ENCODE measurements at places on chromosomes 16 and 17. TPM values are rescaled to one million over a fixed set of nuclear protein-coding genes. Genes with fewer than 3 reads are reported as not detected.

GRCh38 chr17:43909537-43910231, 2.3 kb upstream of the MPP2 start:
- peaks cover 18% of the 10 kb centered on the region for H3K4me1 ChIP-seq
- H3K27me3 ChIP-seq: no peaks in the 10 kb centered on the region
- no peak for DNase-seq
- no peak overlapping the region for H3K27ac ChIP-seq

DNA sequence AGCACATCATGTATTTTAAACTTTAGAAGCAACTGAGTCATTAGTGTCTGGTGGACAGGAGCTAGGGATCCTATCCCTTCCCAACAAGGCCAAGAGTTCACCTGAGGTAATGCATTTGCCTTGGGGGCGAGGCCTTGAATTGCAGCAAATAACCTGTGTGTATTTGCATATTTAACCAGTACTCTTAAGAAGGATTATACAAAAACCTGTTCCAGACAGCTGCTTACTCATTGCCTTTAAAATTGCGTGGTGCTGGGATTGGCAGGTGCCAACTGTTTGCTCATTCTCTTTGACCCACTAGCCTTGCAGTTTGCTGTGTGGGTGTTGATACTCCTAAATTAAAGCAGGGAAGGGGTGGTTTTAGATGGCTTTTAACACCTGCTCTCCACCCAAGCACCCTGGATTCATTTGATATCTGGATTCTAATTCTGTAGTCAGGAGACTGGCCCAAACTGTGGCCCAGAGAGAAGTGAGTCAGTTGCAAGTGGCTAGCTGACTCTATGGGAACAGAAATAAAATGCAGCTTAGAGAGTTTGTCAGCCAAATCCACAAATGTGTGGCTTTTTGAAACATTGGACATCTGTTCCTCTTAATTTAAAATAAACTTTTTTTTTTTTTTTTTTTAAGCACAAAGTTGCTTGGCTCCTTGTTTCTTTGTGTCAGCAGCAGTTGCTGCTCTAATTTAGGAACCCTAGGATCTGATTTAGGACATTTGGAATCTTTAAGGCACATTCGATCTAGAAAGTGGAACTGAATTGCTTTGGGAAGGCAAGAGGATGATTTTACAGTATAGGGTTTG, 46.9 kb downstream of the TUBD1 start:
- H3K27me3 ChIP-seq: no peaks in the 10 kb centered on the region
- no peaks in the 10 kb centered on the region for H3K36me3 ChIP-seq
- peak overlapping the region; percentile 78 for H3K27ac ChIP-seq
- peaks cover 30% of the 10 kb centered on the region for H3K4me1 ChIP-seq
- H3K4me3 ChIP-seq: peak overlapping the region; percentile 43

DNA sequence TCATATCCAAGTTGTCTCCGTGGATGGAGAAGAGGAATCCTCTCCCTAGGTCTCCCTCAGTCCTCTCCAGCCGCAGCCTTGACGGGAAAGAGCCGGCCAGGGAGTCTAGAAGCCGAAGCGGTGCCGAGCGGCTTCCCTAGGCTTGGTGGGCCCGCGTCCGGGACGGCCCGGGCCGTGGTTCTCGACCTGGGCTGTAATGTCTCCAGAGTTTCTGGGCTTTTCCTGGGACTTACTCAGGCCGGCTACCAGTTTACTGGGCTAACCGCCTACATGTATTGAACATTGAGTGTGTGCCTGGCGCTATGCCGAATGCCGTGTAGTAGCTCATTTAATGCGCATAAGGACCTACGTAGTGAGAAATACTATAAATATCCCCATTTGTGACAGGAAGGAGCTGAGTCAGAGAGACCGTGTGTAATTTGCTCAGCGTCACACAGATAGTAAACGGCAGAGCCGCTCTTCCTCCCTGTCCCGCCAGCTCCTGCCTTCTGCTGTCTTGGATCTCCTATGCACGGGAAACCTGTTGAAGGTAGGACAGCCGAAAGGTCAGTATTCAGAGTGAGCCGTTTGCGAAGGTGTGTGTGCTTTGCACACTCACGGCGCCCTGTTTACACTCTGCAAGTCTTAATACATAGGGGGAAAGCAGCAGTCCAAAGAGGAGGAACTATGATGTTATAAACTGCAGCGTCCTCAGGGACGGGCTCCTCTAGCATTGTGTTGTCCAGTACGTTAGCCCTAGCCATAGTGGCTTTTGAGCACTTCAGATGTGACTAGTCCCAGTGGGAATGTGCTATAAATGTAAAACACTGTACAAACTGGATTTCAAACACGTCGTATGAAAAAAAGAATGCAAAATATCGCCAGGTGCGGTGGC, 723 bp upstream of the SPAG5 start:
- no peaks in the 10 kb centered on the region for H3K27me3 ChIP-seq
- H3K4me3 ChIP-seq: peak overlapping the region; percentile 88
- peaks cover 5% of the 10 kb centered on the region for H3K4me1 ChIP-seq
- peak overlapping the region; percentile 95 for H3K27ac ChIP-seq

DNA sequence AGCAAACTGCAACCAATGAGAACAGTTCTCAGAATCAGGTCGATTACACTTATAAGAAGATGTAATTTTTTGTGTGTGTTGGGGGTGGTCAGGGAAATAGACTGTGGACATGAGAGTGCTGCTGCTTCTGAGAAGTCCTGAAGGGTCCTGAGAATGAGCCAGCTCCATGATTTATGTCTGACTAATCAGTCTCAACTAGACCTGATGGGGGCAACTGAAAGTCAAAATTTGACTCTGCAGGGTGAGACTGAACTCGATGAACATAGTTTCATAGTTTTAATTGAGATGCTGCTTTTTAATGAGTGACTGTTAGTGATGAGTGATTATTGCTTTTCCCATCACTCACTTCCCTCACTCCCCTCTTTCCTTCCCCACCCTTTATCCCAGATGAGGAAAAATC, 37.3 kb downstream of the SMARCE1 start:
- H3K4me1 ChIP-seq: no peaks in the 10 kb centered on the region
- no peaks in the 10 kb centered on the region for H3K27me3 ChIP-seq
- no peak overlapping the region for H3K27ac ChIP-seq
- no peak overlapping the region for H3K4me3 ChIP-seq
- no peaks in the 10 kb centered on the region for H3K36me3 ChIP-seq

DNA sequence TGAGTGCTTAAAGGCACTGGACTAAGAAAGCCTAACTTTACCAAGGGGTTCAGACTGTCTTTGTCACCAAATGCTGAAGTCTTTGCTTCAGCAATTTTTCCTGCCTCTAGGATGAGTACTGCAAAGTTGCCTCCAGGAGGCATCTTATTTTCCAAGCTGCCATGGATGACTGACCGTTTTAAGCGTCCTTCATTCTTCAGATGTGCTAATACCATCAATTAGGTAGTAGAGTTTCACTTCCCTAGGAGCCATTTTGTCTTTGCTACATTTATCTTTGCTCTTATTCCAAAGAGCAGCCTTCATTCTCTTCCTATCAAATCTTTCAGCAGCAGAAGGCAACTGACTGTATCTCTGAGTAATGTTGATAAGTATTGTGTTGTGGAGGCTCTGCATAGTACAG, 440.1 kb downstream of the CDH13 start:
- H3K36me3 ChIP-seq: no peaks in the 10 kb centered on the region
- no peak for DNase-seq
- H3K27me3 ChIP-seq: no peaks in the 10 kb centered on the region

DNA sequence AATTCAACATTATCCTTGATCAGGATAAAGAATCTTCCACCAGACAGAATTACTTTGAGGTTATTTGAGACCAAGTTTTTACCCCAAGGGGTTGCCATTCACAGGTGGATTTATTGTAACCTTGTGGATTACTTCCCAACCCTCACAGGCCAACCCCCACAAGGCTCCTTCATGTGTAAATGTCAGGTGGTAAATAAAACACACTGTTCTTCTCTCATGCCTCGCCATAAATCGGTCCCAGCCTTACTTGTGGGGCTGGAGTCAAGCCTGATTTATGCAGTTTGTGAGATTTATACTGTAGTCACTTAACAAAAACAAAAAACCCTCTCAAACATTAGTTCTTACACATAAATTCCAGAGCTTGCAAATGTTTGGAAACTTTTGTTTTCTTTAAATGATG, 98.6 kb upstream of the IRX3 start:
- H3K36me3 ChIP-seq: no peaks in the 10 kb centered on the region
- no peak for DNase-seq
- H3K27me3 ChIP-seq: no peaks in the 10 kb centered on the region
- no peak overlapping the region for H3K4me3 ChIP-seq

The TBC1D3D gene
- not detected for total RNA-seq

The VTN gene
- 1.1 TPM for total RNA-seq

DNA sequence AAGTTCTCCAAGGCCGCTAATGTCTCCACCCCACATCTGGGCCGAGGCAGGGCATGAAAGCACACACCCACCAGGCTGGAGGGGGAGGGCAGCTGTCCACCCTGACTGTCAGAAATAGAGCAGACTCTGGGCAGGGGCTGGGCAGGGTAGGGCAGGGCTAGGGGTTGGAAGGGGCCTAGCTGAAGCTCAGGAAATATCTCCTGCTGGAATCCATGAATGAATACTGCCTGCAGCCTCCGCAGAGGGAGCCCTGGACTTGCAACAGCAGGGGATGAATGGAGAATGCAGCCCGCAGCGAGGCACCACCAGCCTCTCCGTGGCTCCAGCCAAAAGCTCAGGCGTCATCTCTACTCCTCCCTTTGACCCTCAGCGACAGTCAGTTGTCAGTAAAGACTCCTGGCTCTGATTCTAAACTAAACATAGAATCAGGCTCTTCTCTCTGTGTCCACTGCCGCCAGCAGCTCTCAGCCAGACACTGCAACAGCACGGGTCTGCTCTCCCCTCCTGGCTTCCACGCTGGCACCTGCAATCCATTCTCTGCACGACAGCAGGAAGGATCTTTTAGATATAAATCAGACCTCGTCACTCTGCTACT, 23.9 kb upstream of the NGFR start:
- no peaks in the 10 kb centered on the region for H3K36me3 ChIP-seq
- peaks cover 7% of the 10 kb centered on the region for H3K27me3 ChIP-seq
- H3K27ac ChIP-seq: no peak overlapping the region
- H3K4me3 ChIP-seq: no peak overlapping the region

The GNG13 gene
- not detected for total RNA-seq

The LDHD gene
- total RNA-seq: 7.2 TPM

All from thoracic aorta (tissue), 2 donors.